Naive thymus-derived CD4-positive, alpha-beta T cell (primary cell): ENCODE measurements at places on chromosomes 11 and 22. TPM values are rescaled to one million over a fixed set of nuclear protein-coding genes. Genes with fewer than 3 reads are reported as not detected.

The SLC25A45 gene
- polyA plus RNA-seq: 12.3 TPM

The TRIM49C gene
- not detected for polyA plus RNA-seq

- H3K4me1 ChIP-seq: no peaks in the 10 kb centered on the region
- DNase-seq: no peak
- H3K4me3 ChIP-seq: no peak overlapping the region
- no peaks in the 10 kb centered on the region for H3K36me3 ChIP-seq
- no peak overlapping the region for H3K27ac ChIP-seq
Measured at GRCh38 chr11:120746376-120746775, 234.8 kb downstream of the GRIK4 start.

GRCh38 chr22:38204784-38205183 lies 3.0 kb downstream of the MAFF start:
- DNase-seq: no peak
- peaks cover 25% of the 10 kb centered on the region for H3K4me1 ChIP-seq
- H3K4me3 ChIP-seq: no peak overlapping the region
- no peaks in the 10 kb centered on the region for H3K27me3 ChIP-seq

- DNase-seq: peak; percentile 18
- H3K4me1 ChIP-seq: no peaks in the 10 kb centered on the region
- H3K36me3 ChIP-seq: no peaks in the 10 kb centered on the region
- no peaks in the 10 kb centered on the region for H3K27me3 ChIP-seq
Measured at GRCh38 chr11:36265793-36266628, 23.2 kb downstream of the COMMD9 start.
